ENCODE measurements at places on chromosomes 7 and 10.

DNA sequence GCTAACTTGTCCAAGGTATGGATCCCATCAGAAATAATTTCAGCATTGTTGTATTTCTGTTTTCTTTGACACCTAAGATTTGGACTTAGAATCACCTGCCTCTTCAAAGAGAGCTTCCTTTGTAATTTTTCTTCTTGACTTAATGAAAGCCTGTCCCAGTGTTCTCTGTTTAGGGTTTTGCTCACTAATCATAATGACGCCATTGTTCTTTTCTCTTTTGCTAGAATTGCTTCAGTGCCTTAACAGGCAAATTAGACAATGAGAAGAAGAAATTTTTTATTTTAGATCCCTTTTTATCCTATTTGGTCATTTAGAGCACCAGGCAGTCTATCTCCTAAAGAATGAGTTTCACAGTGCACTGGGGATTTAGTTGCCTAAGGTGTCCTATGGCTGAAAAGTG lies 128.5 kb downstream of the SND1 start:
- DNase-seq, result no peak

DNA sequence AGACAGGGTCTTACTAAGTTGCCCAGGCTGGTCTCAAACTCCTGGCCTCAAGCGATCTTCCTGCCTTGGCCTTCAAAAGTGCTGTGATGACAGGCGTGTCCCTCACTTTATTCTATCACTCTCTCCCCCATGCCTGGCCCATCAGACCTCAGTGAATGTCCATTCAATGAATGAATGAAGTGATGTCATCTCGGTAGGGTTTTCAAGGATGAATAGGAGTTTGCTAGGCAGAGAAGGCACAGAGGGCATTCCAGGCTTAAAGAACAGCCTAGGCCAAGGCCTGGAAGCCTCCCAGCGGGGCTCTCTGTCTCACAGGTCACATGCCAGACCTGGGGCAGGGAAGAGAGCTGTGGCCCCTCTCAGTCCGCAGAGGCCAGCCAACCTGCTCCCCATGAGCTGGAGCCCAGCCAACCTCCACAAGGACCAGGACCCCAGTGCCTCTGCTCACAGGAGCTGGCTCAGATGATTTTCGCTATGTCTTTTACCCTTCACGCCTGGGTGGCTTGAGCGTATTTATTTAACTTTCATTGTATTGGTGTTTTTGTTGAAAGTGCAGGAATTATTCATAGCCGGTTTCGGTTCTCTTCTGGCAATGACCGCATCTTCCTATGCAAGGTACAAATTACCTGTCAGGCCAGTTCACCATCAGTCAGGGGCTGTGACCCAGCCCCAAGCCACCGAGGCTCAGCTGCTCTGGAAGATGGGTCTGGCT lies 11.8 kb upstream of the TNRC18 start:
- DNase-seq, result no peak

DNA sequence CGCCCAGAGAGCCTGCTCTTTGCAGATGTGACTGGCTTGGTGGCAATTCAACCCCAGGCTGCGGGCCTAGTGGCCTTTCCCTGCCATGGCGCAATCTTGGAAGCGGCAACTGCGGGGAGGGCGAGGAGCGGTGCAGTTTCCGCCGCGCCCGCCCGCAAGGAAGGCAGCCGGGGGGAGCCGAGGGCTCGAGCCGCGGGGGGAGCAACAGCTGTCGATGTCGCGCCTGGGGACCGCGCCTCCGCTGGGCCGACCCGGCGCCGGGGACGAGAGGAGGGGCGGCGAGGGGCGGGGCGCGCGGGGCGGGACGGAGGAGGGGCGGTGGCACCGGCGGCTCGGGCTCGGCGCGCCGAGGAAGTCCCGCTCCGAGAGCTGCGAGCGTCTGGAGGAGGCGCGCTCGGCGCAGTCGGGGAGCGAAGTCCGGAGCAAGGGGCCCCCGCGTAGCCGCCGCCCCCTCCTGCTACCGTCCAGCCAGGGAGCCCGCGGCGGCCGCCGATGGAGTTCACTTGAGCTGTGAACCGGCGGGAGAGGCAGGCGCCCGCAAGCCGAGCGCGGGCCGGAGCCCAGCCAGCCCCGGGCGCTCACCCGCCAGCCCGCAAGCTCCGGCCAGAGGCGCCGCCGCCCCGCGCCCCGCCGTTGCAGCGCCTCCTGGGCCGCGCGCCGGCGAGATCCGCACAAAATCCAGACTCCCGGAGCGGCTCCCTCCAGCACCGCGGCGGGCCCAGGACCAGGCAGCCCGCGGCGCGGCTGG lies 438.1 kb upstream of the GALNT17 start:
- DNase-seq, result peak; percentile 43

DNA sequence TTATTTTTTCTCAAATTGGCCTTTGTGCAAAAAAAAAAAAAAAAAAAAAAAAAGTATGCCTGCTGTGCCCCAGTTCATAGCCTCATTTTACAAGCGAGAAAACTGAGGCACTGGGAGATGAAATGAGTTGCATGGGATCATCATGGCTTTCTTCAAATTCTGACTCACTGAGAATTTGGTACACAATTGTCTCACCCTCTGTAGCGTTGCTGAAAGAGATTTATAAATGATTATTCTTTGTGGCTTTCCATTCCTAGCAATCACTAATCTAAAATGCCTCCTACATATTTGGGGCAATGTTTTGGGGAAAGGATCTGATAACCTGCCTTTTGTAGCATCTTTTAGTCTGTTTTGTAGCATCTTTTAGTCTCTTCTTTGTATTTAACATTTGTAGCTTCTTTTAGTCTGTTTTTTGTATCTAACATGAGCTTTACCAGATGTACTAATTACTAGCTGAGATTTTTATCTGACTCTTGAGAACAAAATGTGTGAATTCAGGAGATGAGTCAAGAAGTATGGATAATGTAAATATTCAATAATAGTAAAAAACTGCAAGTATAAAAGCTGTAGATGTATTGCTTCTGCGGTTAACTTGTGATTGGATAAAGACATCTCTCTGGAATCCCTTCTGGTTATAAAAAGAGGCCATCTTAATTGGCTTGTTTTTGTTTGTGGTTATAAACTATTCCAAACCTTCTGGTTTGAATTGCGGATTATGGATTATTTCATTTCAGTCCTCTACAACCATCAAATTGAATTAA lies 161.4 kb downstream of the ARID5B start:
- DNase-seq, result no peak

DNA sequence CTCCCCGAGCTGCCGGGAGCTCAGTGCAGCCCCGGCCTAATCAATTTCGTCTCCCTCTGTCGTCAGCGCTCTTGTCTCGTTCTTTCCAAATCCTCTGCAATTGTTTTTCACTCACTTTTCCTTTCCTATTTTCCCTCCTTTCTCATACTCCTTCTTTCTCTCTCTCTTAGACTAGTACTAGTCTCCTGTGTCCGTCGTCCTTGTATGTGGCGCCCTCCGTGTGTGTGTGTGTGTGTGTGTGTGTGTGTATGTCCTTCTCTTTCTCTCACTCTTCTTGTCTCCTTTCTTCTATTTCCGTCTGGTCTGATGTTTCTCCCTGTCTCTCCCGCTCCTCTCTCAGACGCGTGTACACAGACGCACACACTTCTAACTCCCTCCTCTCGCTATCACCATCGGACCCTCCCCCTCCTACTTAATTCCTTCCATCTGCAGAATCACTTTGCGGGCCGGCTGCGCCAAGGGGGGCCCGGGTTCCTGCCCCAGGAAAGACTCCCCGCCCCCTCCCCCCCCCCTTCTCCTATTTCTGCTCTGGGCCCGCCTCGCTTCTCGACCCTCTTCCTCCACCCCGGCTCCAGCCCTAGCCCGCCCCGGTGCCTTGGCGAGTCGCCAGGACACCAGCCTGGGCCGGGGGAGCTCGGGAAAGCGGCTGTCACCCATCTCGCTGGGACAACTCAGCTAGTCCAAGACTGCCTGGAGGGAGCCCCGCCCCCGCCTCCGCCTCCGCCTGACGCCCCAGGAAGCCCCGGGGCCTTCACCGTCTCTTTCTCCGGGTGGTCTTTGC lies 743 bp upstream of the ZCCHC24 start:
- DNase-seq, result peak; percentile 50

DNA sequence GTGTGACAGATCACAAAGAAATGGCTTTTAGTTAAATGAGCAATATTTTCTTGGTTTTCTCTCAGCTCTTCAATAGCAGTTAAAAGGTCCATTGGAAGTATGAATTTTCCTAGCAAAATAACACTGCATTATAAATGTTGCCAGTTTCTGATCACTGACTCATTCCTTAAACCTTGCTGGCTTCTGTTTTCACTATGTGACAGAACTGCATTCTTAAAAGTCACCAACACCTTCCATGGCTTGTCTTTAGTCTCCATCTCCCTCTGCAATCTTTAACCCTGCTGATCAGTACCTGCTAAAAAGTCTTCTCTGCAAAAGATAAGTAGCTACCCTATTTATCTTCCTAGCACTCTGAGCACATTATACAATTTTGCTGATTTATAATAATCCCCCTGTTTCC lies 405.0 kb upstream of the LRRN3 start:
- DNase-seq, result no peak

DNA sequence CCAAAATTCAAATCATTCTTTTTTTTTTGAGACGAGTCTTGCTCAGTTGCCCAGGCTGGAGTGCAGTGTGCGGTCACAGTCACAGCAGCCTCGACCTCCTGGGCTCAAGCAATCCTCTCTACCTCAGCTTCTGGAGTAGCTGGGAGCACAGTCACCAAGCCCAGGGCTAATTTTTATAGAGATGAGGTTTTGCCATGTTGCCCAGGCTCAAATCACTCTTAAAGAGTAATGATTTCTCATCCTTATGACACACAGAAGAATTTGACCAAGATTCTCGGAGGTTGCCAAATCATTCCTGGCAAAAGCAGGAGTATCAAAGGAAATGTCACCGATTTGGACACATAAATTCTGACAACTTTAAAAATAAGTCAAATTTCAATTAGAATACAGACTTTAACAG lies 39.1 kb downstream of the SIRT1 start:
- no peak for DNase-seq

- peak; percentile 63 for DNase-seq
Measured at GRCh38 chr10:113007343-113007771, 57.3 kb downstream of the TCF7L2 start.

- no peak for DNase-seq
Measured at GRCh38 chr10:132537684-132538001, at the start of gene INPP5A. INPP5A (plus strand) TSS chr10:132537787; CDS start chr10:132538097, 310 bp downstream.

DNA sequence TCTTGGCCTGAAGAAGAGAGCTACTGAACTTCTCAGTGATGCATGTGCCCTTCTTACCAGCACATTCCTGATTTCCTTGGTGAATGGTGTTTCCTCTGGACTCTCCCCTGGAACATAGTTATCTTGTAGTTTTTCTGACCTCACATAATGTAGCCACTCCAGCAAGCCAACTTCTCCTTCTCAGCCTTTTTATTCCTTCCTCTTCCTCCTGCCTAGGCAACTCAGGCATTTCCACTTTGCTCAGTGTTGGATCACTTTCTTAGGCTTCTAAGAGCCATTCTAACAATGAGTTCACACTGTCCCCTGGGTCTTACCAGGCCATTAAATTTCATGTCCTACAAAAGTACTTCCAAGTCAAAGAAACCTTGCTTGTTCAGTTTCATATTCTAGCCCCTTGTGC lies 3.6 kb upstream of the PTTG1IP2 start:
- no peak for DNase-seq

- no peak for DNase-seq
Measured at GRCh38 chr7:44634187-44634838, 27.9 kb downstream of the OGDH start.

- DNase-seq, result no peak
Measured at GRCh38 chr7:54345746-54346145, 196.4 kb upstream of the VSTM2A start.

- DNase-seq, result peak; percentile 64
Measured at GRCh38 chr7:28296571-28297483, 115.5 kb upstream of the CREB5 start.

DNA sequence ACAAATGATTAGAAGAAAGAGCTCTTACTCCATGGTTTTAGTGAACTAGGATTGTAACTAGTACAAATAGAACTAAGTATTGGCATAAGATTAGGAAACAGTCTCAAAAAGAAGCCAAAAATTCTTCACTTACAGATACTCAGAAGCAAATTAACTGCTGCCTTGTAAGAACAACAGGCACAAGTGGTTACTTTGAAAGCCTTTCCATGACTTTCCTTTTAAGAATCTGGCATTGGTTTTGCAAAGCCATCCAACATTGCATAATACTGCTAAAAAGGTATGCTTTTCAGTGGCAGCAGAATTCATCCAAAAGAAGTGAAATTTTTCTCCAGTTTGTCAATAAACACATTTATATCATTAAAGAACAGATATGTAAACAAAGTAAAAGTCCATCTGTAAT lies 126.8 kb upstream of the ODAD2 start:
- no peak for DNase-seq

DNA sequence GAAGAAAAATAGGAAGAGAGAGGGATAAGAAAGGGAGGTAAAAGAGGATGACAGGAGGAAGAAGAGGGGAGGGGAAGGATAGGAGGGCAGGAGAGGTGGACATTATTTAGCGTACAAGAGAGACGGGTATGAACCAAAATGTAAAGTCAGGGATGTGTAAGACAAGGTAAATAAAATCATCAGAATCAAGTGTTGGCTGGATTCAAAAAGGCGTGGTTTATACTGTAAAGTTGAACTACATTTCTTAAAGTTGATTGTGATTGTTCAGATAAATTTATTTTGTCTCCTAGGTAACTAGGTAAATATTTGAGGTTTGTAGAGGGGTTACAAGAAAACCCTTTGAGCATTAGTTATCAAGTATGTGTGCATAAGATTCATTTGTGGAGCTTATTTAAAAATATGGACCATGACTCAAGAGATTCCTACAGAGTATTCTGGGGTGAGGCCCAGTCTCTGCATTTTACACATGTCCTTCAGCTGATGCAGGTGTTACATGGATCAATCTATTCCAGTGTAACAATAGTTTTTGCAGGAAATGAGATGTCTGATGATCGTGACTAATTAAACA lies 512.1 kb upstream of the MBL2 start:
- DNase-seq, result no peak

DNA sequence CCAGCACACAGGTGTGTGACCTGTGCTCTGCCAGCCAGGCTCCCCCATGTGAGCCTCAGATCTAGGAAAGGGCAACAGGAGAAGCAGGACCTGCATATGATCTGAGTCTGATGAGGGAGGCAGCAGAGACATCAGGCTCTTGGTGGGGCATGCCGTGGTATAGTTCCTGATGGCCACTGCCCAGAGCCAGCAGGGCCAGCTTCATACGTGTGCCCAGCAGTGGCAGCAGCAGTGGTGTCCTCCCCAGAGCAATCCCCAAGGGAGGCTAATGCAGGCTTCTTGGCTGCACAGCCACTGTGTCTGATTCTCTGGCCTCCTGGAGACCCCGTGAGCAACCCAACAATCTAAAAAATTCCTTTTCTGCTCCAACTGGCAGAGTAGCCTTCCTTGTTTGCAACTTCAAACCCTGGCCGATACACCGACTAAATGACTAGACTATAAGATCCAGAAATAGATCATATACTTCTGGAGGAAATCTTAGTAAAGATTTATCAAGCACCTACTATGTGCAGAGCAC lies 230.6 kb upstream of the ZMIZ1 start:
- DNase-seq, result no peak

DNA sequence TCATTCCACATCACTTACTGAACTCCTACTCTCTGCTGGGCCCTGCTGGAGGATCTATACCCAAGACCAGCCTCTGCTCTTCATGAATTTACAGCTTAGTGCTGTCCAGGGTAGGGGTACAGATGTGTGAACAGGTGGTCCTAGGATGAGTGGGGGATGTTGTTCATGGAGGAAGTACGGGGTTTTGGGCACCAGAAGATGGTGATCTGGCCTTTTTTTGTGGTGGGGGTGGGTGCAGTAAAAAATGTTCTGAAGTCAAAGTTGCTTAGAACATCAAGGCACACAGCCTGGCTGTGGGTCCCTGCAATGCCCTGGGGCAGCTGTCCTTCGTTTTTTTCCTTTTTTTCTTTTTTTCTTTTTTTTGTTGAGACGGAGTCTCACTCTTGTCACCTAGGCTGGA lies 34.2 kb upstream of the GNA12 start:
- DNase-seq, result no peak

GRCh38 chr7:110604885-110605284 lies 486.0 kb upstream of the LRRN3 start:
- no peak for DNase-seq
